Daoy (cell line): ENCODE measurements at places on chromosomes 2 and 18.

DNA sequence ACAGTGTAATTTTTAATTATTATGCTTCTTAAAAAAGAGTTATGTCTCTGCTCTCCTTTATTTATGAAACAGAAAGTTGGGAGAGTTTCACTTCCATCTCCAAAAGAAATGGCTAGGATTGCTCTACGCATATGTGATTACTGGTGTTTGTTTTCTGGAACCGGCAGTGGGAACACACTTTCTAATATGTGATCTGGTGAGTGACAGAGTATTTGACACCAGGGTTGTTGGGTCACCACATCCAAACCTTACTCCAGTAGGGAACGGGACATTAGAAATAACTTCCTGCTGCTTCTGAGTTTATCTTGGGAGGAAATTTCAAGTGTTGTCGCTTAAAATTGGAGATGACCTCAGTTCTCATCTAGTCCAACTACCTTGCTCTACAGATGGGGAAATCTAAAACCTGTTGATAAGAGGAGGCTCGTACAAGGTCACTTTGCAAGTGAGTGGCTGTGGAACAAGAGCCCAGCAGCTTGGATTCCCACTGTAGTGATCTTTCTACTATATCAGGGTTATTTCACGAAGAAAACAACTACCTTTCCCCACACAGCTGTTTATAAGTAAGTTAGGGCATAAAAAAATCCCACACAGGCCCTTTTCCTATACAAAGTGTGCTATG is 108.5 kb downstream of the TTC32 start:
- DNase-seq = no peak

DNA sequence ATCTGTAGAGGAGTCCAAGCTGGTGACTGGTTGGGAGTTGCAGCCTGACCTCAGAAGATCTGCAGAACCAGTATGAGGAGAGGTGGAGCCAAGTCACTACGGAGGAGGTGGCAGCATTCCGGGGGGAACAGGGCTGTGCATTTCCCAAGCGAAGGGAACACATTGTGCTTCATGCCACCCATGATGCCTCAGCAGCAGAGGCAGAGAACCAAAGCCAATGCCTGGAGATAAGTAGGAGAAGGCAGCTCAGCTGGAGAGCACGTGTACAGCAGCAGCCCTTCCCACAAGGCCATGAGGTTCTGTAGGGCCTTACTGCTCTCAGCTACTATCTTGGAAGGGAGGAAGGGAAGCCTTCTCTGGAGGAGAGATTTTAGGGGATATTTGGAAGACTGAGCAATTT is 67.2 kb upstream of the LRPPRC start:
- no peak for DNase-seq

- no peak for DNase-seq
These were observed 29.5 kb upstream of the COX7A2L start for GRCh38 chr2:42390401-42390969.

- no peak for DNase-seq
These were observed 18.6 kb upstream of the IL1RL2 start for GRCh38 chr2:102168026-102168771.

- DNase-seq = no peak
These were observed 781.9 kb downstream of the GALR1 start for GRCh38 chr18:78031589-78031988.

GRCh38 chr18:8241731-8242130 is 367.5 kb upstream of the RAB12 start:
- no peak for DNase-seq

GRCh38 chr2:192775011-192775410 is 580.3 kb upstream of the TMEFF2 start:
- no peak for DNase-seq

GRCh38 chr2:218438596-218438995 is 19.7 kb downstream of the VIL1 start:
- DNase-seq = no peak

- no peak for DNase-seq
These were observed 213.7 kb downstream of the KCNJ3 start for GRCh38 chr2:154912215-154912614.

DNA sequence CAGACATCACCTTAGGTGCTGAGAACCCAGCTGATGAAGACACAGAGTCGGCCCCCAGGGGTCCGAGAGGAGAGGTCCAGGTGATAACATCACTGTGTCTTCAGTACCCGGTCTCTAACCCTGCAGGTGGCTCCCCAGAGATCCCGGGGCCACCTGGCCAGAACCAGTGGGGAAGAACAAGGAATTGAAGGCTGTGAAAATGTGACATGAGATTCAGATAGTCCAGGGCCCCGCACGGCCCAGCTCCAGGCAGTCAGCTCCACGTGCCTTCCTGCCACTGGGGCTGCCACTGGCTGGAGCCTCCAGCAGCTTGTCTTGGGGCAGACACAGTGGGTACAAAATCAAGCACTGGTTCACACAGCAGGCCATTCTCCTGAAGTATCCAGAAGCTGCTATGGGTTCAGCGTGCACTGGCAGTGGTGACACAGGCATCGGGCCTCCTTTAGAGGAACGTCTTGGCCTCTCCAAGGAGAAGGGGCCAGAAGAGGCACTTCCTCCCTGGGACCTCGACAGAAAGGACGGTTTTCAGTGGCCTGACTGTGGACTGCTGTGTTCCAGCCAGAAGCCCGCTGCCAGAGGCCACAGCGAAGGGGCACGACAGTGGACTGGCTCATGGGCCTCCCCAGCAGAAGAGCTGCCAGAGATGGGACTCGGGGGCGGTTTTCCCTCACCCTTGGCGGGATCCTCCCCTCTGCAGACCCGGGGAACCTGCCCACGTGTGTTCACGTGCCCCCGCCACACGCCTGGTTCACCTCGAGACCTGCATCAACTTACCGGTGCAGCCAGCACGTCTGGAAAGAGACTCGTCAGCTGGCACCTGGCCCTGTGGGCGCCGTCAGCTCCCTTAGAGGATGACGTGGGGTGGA is 150.4 kb downstream of the HDAC4 start:
- DNase-seq = no peak

DNA sequence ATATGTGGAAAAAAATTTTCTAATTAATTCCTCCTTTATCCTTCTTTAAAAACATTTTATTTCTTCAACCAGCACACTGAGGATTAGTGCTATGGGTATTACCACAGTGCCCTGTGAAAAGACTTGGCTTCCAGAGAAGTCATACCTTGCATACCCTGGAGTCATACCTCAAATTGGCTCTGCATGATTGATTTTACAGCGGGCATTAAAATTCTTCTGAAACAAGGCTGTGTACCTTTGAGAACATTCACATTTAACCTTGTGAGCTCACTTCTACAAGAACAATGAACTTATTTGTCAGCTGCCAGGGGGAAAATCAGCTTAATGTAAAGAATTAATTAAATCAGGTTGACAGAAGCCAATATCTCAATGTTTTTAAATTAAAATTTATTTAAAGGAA is 44.6 kb downstream of the SLC35F5 start:
- DNase-seq = no peak

- DNase-seq = no peak
These were observed 74.7 kb downstream of the NDUFA10 start for GRCh38 chr2:239950144-239951128.

GRCh38 chr2:216202626-216203250 is 93.6 kb downstream of the XRCC5 start:
- no peak for DNase-seq

- no peak for DNase-seq
These were observed 60.2 kb downstream of the CAVIN2 start for GRCh38 chr2:191786694-191787093.

- no peak for DNase-seq
These were observed 65.1 kb downstream of the CERS6 start for GRCh38 chr2:168521053-168521741.

- no peak for DNase-seq
These were observed 477.2 kb downstream of the TRIB2 start for GRCh38 chr2:13193900-13194299.

- peak; percentile 4 for DNase-seq
These were observed 54.8 kb downstream of the ATP9B start for GRCh38 chr18:79123948-79124347.

GRCh38 chr2:235366390-235366789 is 127.5 kb upstream of the AGAP1 start:
- no peak for DNase-seq

DNA sequence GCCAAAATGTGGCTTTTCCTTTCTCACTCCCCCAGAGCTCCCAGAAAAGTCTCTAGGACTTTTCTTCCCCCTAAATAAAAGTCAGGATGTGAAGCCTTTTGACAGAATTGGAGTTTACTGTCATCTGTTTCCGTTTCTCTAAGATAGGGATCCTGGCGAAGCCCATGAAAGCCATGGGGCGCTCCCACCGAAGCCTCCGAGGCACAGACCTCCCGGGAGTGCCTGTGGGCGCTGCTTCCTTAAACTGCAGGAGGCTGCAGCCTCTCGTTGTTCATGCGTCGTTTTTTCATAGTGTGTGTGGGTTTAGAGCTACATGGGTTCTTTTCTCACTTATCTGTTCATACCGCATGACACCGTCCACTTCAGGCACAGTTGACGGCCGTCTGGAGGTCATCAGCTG is 56.8 kb downstream of the ASAP2 start:
- no peak for DNase-seq
